Endodermal cell (in vitro differentiated cells): ENCODE measurements at places on chromosomes 12 and 14. TPM values are rescaled to one million over a fixed set of nuclear protein-coding genes. Genes with fewer than 3 reads are reported as not detected.

Gene RERGL
- total RNA-seq = not detected in 2 replicates

Gene EFS
- 60.1 and 69.9 TPM in 2 replicates for total RNA-seq

DNA sequence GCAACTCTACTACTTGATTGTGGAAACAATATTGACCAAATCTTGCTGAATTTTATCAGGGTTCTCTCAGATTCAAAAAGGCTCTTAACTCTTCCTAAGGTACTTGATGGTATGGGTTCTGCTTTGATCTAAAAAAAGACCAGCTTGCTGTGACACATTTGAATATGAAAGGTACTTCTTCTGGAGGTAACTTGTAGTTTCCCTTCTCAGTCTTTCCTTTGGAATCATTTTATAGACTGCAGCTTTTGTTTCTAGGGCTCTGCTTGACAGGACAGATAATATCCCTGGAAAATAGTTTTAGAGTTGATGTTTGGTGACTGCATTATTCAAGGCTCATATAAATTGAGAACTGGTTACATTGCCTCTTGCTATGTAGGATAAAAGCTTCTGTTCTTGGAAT, 251.9 kb downstream of the FUT8 start:
- no peak overlapping the region for H3K27ac ChIP-seq
- peaks cover 28% of the 10 kb centered on the region for H3K36me3 ChIP-seq
- DNase-seq = no peak
- no peaks in the 10 kb centered on the region for H3K27me3 ChIP-seq

Gene ALDH1L2
- 0.22 and 0.23 TPM in 2 replicates for total RNA-seq
